NCI-H345 (cell line): ENCODE measurements at places on chromosomes 12 and 14.
A peak's percentile ranks its signal among the peaks of the same experiment; 100 is the strongest.

- DNase-seq, result no peak
Observed at GRCh38 chr14:61368781-61369453, 47.5 kb downstream of the PRKCH start.

DNA sequence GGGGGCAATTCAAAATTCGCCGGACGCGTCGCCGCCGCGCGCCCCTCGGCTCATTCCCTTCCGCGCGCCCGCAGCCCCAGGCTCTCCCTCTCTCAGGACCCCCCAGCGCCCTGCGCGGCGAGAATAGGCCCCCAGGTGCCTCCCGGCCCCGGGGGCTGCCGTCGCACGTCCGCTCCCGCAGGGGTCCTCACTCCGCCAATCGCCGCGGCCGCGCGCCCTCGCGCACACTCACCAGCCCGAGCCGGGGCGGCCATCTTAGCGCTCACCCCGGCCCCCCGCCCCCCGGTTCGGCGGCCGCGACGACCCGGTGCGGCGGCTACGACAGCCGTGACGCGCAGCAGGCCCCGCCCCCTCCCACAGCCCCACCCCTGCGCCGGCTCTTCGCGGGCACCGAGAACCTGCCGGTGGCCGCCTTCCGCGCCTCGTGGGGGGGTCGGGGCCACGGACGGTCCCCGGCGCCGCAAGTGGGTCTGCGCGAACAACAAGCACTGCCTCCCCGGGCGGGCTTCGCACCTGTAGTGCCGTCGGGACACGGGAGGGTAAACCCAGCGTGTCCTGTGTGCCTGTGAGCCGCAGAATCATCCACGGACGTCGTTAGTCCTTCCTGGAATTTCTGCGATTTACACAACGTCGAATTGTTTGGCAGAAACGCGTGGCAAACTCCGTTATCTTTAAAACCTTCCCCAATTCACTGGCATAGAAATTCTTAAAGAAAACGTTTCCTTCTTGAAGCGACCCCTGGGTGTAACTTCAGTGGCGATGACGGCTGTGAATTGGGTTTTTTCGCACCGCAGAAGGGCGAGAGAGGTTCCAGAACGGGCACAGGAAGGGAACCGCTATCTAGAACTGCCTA, 2.5 kb downstream of the USP44 start:
- peak; percentile 68 for DNase-seq

- DNase-seq, result no peak
Observed at GRCh38 chr12:27657296-27657695, 39.0 kb upstream of the REP15 start.

- DNase-seq, result no peak
Observed at GRCh38 chr12:62903151-62903550, 31.8 kb downstream of the PPM1H start.

GRCh38 chr12:58301730-58302122, 360.4 kb downstream of the ATP23 start:
- no peak for DNase-seq

GRCh38 chr12:40241741-40242140, 16.9 kb downstream of the LRRK2 start:
- DNase-seq, result no peak

GRCh38 chr12:51662728-51663154, 71.7 kb downstream of the SCN8A start:
- DNase-seq, result no peak

GRCh38 chr12:85626784-85627171, 209.4 kb downstream of the RASSF9 start:
- DNase-seq, result no peak

GRCh38 chr14:100237735-100238418, 1.1 kb upstream of the YY1 start:
- DNase-seq, result peak; percentile 58

DNA sequence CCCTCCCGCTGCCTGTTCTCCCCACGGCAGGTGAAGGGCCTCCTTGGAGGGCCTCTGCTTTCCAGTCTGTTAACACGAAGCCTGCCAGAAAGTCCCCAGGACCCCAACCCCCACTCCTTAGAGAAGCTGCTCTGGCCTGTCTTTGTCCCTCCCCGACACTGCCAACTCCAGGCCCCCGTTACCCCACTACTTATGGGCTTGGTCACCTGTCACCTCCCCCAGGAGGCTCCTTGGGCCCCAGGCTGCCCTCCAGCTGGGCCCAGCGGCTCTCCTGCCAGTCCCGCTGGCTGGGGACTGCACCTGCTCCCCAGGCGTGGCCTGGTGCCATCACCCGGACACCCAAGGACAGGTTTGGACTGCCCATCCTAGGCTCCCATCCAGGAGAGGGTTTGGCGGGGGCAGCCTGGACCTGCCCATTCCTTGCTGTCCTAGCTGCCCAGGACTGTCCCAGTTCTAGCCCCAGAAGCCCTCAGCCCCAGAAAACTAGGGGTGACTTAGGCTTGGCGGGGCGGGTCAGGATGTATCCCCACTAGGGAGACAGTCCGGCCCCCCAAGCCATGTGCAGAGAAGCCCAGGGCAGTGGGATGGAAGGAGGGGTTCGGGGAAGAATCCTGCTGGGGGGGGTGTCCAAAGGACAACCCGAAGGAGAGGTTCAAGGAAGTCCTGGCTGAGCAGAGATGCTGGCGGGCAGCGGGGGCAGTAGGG, 155.7 kb upstream of the C14orf180 start:
- no peak for DNase-seq
